ENCODE measurements at places on chromosomes 1 and 21.
A peak's percentile ranks its signal among the peaks of the same experiment; 100 is the strongest.

GRCh38 chr1:43521078-43521477 lies 9.6 kb upstream of the PTPRF start:
- no peak for DNase-seq

DNA sequence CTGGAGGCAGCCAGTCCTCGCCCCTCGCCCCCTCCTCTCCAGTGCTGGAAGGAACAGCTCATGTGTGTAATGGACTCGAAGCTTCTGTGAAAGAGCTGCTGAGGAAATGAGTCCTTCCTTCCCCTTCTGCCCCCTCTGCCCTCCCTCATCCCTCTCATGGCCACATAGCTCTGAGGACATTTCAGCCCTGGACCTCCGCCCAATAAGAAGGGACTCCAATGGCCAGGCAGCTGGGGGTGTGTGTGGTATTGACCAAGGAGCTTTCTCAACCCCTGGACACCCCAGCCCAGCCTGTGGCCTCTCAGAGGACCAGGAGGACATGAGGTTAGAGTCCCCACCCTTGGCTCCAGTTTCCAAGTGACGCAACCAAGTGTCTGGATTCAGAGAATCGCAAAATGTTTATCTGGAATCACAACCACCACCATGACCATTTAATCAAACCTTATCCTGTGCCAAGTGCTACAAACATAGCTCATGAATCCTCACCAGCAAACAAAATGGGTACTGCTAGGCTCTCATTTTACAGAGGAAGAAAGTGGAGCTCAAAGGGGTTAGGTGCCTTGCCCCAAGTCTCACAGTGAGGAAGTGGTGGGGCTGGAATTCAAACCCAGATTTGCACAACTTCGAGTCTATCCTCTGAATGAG lies 47.8 kb upstream of the ECE1 start:
- DNase-seq: no peak

DNA sequence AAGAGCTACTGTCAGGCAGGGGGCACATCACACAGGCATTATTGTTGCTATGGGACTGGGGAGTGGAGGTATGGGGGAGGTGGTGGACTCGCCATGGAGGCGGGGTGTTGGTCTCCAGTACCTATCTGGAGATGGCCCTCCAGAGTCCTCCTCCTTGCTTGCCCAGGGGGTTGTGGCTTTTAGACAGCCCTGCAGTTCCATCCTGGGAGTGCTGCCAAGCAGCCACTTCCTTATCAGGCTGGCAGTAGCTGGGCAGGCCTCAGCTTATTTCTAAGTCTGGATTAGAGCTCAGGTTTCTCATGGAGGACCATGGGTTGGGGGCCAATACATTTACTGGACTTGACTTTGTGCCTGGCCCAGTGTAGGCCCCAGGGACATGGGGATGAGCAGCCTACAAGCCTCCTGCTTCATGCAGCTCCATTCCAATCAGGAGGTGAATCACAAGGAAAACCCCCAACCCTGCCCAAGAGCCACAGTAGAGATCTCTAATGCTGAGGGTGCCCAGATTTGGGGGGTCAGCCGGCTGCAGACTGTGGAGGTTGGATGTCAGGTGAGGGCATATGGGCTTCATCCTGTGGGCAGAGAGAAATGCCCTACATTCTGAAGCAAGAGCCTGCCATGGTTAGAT lies 210.7 kb upstream of the EDN2 start:
- DNase-seq: no peak

DNA sequence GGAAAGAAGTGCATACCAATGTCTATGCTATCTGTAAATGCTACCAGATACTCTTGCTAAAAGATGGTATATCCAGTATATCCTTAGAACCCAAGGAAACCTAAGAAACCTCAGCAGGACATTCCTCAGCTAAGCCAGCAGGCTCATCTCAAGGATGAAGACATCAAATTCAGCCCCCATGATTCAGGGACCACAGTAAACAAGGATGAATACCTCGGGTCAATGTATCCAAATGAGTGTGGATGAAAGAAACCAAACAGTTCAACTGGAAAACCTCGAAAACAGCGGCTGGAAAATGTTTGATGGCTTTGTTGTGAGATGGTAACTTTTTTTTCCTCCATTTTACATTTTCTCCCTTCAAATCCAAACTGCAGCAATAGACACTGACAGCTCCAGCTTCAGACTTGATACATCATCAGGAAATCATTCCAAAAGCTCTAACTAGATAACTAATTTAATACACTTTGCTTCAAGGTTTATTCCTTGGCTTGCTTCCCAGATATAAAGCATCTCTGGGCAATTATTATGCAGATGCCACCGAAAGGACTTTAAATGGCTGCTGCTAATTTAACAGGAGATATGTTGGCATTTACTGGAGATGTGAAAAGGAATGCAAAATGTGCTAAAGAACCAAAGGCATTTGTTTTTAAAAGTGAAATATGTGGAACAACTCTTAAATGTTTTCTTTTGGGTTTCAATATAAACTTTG lies 73.6 kb downstream of the SMYD2 start:
- no peak for DNase-seq

GRCh38 chr1:154237435-154237834 lies 16.7 kb downstream of the UBAP2L start:
- DNase-seq: no peak

DNA sequence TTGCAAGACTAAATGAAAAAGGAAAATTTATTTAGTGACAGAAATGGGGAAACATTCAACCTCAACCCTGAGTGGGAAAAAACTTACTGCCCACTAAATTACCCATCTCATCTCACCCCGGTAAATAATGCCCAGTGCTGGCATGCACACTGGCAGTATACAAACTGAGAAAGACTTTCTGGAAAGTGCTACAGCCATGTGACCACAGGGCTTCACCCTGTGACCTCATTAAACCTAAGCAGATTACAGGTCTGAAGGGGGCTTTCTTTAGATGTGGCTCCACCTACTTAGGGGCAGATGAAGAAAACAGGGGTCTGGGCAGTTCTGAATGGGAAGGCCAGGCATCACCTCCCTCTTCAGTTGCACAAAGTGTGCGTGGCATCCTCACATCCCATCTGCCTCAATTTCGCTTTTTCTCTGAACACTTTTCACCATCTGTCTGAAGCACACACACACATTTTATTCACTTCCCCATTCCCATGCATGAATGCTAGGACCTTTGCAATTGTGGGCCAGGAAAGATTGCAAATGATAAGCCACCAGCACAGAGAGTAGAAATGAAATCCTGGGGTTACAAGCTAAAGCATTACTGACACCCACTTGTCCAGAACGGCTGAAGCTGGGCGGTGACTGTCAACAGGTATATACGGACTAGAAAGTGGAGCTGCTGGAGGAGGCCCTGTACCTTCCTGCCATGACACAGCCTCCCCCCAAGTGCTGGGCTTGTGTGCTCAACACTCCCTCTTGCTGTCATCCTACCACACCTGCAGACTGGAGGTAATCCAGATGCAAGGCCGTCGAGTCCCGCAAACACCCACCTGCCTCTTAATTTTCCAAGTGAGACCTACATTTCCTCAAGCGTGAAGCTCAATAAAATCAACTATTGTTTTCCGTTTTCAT lies 2.7 kb downstream of the NADK start:
- no peak for DNase-seq

DNA sequence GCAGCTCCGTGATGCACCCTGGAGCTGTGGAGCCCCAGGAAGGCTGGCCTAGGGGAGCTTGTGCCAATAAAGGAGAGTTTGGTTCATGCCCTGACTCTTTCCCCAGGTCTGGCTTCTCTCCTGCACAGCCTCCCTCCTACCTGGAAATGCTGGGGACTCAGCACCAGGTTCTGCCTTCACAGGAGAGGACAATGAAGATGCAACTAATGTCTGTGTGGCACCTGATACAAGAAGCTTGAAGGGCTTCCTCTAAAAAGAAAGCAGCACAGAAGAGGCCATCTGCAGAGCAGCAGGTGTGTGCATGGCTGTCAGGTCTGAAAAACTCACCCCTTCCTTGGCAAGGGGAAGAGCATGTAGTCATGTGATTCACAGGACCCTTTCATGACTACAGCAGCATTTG lies 43.7 kb upstream of the SLC44A3 start:
- no peak for DNase-seq

- DNase-seq: no peak
Observed at GRCh38 chr1:229848752-229849677, 218.0 kb upstream of the GALNT2 start.

DNA sequence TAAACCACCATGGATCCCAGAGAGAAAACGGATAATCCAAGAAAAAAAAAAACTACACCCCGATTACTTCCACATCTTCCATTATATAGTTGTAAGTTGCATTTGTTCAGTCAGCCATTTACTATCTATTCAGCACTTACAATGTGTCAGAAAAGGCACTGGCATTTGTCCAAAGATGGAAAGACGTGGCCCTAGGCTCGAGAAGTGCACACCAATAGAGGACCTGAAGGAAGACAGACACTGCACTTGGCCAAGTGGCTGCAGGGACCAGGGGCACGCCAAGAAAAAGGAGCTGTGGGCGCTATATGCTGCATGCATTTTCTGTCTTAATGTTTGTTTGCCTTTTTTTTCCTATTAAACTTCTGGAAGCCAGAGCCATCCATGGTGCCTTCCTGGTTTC lies 45.2 kb upstream of the LYST start:
- no peak for DNase-seq

DNA sequence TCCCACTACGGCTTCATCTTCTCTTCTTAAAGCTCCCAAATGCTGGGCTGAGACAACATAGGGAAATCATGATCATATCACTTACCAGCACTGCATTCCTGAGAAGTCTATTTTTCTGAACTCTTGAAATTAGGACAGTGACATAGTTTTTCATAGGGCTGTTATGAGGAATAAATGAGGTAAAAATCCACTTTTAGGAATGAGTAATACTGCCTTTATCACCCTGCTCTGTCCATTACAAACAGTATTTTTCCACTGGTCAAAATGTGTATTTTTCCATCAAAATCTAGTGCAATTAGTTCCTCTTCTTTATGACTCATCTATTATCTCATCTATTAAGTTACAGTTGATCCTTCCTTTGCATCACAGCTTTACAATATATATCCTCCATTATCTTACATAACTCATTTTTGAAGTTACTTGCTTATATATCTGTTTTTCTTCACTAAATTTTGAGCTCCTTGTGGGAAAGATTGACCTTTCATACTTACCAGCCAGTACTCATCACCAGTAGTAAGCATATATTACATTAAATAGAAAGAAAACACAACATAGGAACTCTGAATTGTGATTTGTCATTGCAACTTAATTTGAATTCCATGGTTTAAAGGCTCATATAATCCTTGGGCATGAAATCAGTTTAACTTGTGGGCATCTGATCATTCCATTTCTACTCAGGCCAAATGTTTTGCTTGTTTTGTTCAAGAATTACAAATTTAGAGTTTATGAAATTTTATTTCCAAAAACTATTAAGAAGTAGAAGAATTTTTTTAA lies 37.1 kb downstream of the PRRX1 start:
- DNase-seq: no peak

DNA sequence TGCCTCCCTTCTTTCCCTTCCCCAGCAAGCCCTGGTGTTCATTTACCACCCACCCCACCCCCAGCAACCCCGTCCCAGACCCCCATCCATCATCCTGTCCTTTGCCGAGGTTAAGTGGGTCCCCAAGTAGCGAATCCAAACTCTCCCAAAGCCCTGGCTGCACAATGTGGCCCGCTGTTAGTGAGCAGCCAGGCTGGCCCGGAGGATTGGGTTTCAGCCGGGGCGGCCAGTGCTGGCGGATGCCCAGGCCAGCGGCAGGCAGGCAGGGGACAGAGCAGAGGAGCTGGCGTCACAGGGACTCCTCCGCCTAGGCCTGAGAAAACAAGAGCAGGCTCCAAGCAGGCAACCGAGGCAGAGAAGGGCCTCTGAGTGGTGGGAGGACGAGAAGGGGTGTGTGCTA lies 61.4 kb downstream of the EPHB2 start:
- DNase-seq: no peak

- DNase-seq: no peak
Observed at GRCh38 chr1:9867408-9868243, 42.4 kb downstream of the CTNNBIP1 start.

- DNase-seq: no peak
Observed at GRCh38 chr1:23019863-23020625, 776 bp downstream of the KDM1A start.

- DNase-seq: no peak
Observed at GRCh38 chr21:34815831-34816705, 147.3 kb downstream of the CLIC6 start.

- DNase-seq: no peak
Observed at GRCh38 chr1:243693800-243694199, 156.2 kb downstream of the AKT3 start.

- no peak for DNase-seq
Observed at GRCh38 chr1:186220911-186221310, 154.1 kb downstream of the TPR start.

GRCh38 chr1:63698001-63698838 lies 75.6 kb upstream of the ROR1 start:
- DNase-seq: no peak

DNA sequence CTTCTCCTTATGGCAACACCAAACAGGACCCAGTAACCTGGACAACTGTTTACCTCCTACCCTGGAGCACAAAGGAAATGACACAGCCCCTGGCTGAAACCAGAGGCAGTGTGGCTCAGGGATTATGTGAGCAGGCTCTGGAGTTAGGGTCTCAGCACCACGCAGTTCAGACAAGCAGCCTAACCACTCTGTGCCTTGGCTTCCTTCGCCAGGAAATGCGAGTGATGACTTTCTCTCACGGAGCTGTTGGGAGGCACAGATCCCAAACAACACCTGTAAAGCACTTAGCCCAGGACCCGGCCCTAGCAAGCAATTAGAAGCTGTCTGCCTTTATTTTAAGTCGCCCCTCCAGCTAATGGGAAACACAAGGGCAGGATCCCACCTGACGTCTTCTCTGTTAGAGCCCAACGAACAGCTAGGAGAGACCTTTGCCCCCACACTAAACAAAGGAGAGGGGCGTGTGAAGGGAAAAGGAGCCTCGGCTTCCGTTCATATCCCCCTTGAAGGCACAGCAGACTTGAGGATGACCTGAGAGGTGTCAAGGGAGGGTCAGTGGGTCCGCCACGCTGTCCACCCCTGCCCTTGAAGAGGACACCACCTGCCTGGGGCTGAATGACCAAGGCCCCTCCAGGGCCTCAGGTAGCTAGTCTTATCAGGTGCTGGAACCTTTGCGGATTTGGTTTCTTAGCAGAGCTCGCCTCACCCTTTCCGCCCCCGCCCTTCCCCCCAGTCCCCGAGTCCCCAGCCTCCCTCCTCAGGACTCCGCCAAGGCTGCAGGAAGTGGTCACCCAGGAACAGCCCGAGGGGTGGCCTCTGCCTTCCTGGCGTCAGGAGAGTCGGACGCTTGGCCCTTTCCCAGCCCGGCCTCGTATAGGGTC lies 860 bp downstream of the TMEM63A start:
- no peak for DNase-seq

DNA sequence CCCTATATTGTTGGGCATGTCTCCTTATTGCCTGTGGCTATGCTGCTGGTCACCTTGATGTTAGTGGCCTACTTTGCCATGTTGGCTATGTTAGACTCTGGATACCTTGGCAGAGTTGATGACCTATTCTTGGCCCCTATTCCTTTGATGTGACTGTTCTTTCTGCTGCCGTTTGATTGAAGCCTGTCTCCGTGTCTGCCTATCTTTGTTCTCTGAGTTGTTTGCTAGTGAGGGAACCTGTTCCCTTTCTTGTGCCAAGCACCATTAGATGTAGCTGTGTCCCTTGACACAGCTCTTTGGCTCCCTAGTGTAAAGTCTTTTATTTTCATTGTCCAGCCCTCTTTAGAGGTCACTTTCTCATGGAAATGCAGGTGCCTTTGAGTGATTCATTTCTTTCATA lies 28.7 kb upstream of the PAPPA2 start:
- no peak for DNase-seq

- peak; percentile 62 for DNase-seq
Observed at GRCh38 chr1:156346636-156347035, 8.3 kb downstream of the TSACC start.
